ENCODE measurements at places on chromosomes 11 and 22.

DNA sequence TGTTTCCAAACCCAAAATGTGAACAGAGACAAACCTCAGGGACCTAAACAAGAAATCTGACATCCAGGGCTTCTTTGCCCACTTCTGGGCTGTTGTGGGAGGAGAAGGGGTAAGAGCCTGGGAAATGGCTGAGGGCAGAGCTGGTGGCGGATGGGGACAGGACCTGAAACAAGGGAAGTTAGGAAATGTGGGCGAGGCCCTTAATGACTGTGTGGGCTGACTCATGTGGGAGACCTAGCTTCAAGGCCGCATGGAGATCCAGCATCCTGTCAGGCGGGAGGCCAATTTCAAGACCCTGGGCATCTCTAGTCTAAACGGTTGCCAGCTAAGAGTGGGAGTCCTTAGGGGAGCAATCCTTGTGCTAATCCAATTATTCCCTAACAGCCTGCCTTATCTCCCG, 2.1 kb upstream of the OAF start:
- no peak for DNase-seq

DNA sequence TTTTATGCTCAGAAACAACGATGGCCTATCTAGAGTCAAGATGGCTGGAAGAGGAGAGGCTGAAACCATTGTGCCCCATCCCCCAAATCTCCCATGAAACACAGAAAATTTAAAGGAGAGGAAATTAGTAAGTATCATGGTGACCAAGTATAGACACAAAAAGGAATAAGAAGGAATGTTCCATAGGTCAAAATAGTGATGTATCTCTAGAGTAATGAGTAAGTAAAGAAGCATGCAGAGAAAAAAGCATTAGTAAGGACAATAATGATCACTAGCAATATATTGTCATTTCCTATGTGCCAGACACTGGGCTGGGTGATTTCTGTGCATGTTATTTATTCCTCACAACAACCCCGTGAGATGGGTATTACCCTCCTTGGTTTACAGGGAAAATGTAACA, 2.6 kb upstream of the SLC22A24 start:
- DNase-seq, result no peak

DNA sequence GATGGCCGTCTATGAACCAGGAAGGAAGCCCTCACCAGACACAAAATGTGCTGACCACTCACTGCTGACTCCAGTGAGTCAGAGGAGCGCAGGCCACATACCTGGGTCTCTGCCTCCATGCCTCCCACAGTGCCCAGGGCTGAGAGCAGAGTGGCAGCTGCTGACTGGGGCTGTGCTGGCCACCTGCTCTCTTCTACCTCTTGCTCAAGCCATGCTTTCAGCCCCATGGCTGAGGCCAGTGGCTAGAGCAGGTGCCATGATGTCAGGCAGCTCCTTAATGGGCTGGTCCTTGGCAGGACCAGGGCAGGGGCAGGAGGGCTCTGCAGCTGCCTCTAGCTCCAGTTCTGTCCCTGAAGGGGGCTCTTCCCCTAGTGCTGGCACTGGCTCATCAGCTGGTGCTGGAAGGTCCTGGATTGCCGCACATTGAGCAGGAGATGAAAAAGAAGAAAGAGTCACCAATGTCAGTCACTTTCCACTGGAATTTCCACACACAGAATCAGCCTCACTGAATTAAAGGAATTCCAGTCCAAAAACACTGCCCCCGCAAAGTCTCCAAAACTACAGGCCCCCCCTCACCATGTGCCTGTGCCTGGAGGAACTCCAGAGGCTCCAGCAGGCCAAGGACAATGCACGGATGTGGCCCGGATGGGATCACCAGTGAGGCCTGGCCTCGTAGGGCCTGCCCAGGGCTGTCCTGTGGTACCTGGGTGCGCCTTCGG, 86.4 kb downstream of the GGTLC2 start:
- no peak for DNase-seq

DNA sequence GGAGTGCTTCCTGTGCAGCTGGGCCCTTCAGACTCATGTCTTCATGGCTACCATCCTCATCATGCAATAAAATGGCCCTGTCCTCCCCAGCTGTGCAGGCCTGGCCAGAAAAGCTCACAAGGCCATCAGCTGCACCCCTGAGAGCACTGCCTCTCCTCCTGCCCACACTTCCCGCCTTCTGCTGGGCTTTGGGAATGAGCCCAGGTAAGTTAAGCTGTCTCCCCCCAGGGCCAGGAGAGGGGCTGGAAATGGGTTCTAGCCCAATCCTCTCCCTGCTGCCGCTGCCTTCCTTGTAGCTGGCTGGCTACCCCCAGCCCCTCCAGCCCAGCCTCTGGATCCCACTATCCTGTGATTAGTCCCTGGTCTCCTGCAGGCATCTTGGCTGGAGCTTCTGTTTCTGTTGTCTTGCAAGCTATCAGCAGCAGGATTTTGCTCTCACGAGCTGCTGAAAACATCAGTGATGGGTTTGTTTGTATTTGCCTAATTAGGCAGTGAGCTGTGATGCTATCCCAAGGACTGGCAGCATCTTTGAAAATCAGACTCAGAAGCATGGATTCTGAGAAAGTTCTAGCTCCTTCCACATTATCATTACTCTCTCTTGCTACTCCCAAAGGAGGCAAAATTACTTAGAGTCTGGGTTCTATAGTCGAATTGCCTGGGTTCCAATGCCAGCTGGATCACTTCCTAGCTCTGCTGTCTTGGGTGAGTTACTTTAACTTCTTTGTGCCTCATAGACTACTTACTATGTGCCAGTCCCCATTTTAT, 168.1 kb downstream of the ST3GAL4 start:
- DNase-seq, result no peak

DNA sequence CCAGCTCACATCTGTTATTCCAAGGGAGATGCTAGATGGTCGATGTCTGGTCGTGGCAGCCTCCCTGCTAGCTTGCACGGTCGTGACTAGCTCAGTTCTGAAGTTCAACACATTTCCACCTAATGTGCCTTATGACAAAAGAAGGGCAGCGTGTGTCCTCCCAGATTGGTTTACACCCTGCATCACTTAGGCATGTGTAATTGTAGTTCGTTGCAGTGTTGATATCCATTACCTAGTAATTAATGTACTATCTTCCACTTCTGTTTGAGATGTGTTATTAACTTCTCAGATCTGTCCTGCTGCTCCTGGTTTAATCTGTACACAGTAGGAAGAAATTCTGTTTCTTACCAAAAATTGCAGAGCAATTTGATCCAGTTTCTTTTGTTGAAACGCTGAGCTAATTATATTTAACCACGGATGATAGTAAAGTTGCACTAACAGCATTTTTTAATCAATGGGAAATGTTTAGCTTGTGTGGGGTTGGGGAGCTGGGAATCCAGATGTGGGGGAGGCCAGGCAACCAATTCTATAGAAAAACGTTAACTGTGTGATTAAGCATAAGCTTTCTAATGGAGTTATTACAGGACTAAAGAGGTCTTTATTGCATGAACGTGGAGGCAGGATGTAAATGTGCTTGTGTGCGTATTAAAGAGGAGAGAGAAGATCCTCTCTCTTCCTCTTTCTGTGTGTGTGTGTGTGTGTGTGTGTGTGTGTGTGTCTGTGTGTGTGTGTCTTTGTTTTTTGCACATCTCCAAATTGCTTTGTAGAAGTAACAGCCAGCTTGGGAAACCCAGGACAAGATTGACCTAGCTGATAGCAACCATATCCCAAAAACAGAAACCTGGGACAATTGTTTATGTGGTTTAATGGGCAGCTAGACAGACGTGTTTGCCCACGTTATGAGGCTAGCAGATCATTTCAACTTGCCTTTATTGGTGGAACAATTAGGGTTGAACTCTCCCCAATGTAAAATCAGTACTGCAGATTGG, 145.7 kb upstream of the TTC12 start:
- no peak for DNase-seq

DNA sequence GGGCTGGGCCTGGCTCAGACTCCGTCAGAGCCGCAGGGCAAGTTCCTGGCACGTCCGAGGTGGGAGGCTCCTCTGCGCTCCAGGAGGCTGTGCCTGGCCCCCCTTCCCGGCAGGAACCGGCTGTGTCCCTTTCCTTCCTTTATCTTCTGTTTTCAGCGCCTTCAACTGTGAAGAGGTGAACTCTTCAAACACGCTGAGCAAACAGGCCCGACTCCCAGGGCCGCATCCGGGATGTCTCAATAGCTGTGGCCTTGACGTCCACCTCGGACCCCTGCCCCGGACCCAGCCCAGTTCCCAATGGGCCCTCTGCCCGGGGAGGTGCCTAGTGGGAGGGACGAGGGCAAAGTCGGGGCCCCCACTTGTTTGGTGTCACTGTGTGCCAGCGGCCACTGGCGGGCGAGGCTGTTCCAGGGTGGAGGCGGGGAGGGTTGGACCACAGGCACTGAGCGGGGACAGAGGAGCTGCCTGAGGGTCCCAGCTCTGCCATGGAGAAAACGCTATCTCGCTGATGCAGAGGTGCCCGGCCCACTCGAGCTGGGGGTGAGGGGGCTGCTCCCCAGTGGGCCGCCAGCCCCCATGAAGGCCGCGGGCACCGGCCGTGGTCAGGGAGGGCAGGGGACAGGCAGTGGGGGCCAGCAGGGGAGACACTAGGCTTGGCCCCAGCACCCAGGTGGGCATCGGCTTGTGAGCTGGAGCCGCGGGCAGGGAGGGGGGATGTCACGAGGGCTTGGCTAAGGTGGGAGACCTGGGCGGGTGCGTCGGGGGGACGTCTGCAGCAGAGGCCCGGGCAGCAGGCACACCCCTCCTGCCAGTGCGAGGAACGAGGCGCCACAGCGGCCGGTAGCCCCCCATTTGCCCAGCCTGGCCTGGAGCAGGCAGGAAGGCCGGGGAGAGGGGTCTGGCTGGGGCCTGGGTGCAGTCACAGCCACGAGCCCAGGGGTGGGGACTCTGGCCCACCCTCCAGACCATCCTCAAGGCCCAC, 2.7 kb upstream of the MUC5B start:
- DNase-seq, result no peak

DNA sequence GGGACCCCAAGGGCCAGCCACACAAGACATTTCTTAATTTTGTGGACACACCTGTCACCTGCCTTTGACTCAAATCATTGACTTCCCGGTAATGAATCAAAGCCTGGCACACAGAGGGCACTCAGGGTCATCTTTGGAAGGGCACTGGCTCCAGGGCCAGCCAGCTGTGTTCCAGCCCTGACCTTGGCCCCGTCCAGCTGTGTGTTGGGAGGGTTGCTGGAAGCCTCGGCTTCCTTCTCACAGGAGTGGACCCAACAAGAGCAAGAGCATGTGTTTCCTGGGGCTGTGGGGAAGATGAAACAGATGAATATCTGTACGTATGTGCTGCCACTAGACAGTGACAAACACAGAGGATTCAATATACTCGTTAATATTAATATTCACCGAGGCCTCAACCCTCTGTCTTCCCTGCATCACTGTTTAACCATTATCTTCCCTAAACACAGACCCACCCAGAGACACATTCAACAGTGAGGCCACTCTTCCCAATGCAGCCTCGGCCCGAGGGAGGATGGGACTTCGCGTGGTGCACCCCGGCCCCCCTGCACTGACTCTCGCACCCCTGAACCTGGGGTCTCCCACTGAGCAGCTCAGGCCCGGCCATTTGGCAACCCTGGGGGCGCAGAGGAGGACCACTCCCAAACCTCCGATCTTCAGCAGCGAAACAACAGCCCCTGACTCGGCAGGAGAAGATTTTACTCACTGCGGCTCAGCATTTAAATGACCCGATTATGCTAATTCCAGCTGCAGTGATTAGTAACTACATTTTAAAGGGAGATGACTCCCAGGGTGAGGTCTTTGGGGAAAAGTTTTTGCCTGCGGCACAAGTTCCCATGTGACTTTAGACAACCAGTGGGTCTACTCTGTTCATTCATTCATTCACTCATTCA, 45.7 kb downstream of the PHF21B start:
- no peak for DNase-seq

DNA sequence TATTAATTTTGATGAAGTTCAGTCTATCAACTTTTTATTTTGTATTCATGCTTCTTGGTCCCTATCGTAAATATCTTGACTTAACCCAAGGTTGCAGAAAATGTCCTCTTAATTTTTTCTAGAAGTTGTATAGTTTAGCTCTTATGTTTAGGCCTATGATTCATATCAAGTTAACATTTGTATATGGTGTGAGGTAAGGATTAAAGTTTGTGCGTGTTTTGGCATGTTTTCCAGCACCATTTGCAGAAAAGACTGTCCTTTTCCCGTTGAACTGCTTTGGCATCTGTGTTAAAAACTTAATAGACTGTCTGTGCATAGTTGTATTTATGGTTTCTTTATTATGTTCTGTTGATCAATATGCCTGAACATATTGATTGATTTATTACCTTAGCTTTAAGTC, 42.3 kb downstream of the ARHGEF12 start:
- DNase-seq, result no peak

DNA sequence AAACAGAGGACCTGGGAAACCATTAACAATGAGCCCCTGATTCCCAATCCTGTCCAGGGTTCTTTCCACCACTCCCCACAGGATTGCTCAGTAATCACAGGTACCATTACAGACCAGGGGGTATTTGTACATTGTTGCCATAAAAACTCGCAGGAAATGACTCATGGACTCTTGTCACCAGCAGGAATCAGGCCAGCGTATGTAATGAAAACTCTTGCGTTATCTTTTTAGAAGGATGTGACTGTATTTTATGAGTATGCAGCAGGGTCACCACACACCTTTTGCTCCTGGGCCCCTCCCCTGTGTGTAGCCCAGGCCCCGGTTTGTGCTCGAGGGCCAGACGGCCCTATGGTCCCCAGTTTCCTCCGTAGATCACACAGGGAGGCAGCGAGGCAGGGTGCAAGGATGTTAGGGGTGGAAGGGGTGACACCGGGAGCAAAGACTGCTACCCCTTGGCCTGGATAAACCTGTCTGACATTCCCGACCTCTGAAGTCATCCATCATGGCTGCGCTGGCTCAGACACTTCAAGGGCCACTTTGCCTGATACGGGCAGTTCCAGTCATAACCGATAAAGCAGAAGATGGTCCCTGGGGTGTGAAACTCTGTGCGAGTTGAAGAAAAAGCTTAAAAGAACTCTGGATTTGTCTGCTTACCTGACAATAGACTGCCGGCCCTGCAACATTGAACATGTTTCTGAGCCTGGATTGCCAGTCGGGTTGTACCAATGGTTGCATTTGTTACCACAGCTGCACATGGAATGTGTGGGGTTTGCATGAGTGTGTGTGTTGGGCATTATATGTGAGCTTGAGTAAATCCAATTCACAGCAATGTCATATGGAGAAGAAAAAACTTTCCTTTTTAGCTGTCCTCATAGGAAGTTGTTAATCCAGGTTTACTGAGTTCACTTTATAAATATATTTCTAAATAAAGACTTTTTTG, 56.9 kb downstream of the MICAL2 start:
- DNase-seq, result no peak

DNA sequence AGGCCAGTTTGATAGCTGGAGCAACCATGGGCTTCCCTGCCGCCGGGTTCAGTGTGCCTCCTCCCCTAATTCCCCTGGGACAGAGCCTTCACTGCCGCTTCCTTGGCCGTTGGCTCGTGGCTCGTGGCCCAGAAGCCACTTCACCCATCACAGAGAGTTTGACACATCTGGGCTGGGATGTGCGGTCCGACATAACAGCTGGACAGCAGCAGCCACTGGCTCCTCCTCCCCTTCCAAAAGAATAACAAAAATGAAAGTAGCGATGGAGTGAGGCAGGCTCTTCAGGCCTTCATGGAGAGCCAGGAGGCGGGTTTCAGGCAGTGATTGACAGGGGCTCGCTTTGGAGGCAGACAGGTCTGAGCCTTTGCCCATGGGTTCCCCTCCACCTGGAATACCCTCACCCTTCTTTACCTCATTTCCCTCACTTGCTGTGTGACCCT, 8.2 kb downstream of the CREB3L1 start:
- no peak for DNase-seq

GRCh38 chr11:78572394-78572793, 2.3 kb downstream of the NARS2 start:
- no peak for DNase-seq

Data from stimulated activated CD8-positive, alpha-beta memory T cell treated with anti-CD3 and anti-CD28 coated beads, Interleukin-15, amount 100 ng/mL, for 24 hours (primary cell).